CD4-positive, alpha-beta T cell treated with Interleukin-17A for 4 hours (primary cell): ENCODE measurements at places on chromosomes 6 and 20.

DNA sequence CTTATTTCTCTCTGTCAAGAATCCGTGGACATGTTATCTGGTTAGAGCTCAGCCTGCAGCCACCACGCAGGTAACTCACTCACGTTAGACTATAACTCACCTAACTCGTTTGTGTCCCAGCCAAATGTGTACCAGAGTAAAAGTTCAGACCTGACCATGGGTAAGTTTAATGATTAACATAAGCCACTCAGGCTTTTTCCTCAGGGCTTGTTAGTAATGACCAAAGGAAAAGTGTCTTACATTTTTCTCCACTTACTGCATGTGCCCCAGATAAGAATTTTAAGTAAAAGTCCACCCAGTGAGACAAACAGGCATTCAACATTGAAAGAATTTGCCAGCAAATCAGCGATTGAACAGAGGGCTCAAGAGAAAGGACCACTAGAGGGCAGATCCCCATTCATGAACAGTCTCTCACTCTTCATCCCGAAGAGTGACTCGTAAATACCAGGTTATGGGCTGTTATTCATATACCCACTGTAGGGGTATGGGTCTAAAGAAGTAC lies at the start of gene PKHD1:
PKHD1 (minus strand) TSS at position 116 of the 502 bp plus-strand sequence. CDS start 2,680 bp downstream, outside the sequence.
- no peak for DNase-seq

GRCh38 chr6:36050305-36050704 lies 22.7 kb downstream of the MAPK14 start:
- no peak for DNase-seq

DNA sequence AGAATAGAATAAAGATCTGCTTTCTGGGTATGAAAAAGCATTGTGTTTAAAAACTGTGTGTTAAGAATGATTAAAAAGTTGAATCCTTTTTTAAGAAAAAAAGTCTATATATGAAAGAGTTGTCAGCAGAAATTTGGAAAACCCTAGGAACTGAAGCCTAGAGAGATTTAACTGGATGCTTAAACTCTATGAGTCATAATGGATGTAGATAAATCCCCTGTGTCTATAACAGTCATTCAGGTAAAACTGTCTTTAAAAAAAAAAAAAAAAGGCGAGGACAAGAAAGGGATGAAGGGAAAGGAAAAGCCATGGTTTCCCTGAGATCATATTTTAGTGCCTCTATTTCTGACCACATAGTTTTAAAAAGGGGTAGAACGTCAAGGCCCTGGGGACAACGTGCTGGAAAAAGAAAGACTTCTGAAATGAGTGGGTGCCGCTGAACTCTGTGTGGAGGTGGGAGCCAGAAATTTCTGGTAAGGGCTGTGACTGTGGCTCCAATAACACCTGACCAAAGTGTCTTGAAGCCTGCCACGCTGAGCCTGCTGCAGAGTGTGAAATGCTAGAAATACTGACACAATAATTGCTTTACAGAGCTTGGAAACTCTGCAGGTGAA lies 302.6 kb upstream of the ARID1B start:
- no peak for DNase-seq

- DNase-seq, result no peak
Measured at GRCh38 chr20:35625584-35626385, 10.2 kb downstream of the SPAG4 start.

- no peak for DNase-seq
Measured at GRCh38 chr6:136114661-136115060, 135.4 kb downstream of the MTFR2 start.

- DNase-seq, result no peak
Measured at GRCh38 chr20:25117990-25118389, 36.0 kb upstream of the VSX1 start.

DNA sequence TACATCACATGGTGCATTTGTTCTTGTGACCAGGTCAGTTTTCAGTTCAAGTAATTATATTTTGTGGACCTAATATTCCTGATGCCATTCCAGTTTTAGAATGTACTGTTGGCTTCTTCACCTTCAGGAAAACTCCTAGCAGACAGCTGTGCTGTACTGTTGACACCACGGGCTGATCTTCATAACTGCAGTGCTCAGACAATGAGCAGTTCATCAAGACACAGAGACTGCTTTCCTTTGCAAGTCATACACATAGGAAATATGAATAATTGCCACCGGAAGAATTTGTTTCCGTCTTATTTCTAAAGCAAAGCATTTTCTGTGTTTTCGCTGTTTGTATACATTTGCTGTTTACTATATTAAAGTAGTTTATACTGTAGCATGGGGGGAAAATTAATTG lies 89.8 kb downstream of the C6orf118 start:
- DNase-seq, result no peak

GRCh38 chr6:10136636-10137035 lies 278.2 kb downstream of the TFAP2A start:
- DNase-seq, result no peak

GRCh38 chr20:34472246-34472925 lies 43.8 kb upstream of the DYNLRB1 start:
- no peak for DNase-seq

DNA sequence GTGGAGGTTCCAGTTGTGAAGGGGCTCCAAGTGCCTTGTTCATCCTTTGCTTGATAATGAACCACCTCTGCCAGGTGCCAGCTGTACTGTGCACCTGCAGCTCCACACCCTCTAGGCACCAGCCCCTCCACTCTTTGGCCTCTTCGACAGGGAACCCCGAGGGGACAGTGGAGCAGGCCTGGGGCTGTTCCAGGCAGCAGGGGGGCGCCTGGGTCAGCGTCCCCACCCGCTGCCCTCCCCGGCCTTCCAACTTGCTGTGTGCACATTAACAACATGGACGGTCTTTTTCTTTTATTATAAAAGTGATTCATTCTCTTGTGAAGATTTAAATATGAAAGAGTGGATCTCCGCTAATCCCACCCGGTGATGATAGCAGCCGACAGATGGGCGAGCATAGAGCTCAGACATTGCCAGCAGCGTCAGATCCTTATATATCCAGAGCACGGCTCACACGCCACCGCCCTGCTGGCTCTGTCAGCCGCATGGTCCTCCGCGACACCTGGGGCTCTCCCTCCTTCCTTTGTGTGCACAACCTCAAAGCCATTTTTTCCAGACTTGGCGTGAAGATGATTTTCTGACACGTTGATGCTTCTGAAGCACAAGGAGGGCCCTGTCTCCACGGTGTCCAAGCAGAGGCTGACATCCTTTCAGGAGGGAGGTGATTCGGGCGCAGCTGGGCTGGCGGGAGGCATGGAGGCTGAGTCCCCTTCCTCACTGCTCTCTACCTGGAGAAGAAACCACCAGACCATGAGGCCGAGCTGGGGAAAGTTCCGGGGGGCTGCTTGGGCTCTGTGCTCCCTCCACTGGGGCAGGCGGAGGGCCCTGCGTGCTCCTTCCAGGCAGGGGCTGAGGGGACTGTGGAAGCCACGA lies 22.2 kb upstream of the MRGBP start:
- DNase-seq, result no peak

GRCh38 chr6:153698001-153698400 lies 341.0 kb upstream of the OPRM1 start:
- no peak for DNase-seq

- no peak for DNase-seq
Measured at GRCh38 chr6:130815200-130816071, 11.8 kb upstream of the SMLR1 start.

GRCh38 chr6:112191509-112192020 lies 62.8 kb downstream of the LAMA4 start:
- no peak for DNase-seq

GRCh38 chr20:46563170-46563859 lies 12.9 kb upstream of the OCSTAMP start:
- no peak for DNase-seq

- no peak for DNase-seq
Measured at GRCh38 chr6:152301021-152301764, 336.0 kb downstream of the SYNE1 start.

GRCh38 chr6:137843211-137843610 lies 23.8 kb upstream of the TNFAIP3 start:
- no peak for DNase-seq

GRCh38 chr20:43022568-43022967 lies 167.1 kb downstream of the PTPRT start:
- DNase-seq, result no peak
